Right ventricle myocardium inferior (tissue), 1 donor: ENCODE measurements at places on chromosomes 1 and 21. TPM values are rescaled to one million over a fixed set of nuclear protein-coding genes. Genes with fewer than 3 reads are reported as not detected.

DNA sequence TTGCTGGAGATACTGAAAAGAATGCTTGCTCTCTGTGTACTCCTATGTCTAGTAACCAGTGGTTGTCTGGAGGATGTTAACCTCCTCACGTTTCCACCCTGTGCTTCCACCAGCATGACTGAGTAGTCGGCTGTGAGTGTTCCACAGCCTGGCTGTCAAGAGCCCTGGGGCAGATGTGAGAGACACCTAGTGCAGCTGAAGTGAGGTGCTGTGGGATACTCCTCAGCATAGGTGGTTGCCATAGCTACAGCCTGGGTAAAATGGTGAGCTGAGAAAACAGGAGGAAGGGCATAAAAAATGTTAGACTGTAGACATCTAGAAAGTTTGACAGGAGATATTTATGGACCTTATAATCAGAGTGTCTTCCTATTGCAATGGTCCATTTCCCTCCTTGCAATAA lies 15.8 kb downstream of the IVL start:
- DNase-seq, result no peak

PLPPR4 gene
- total RNA-seq, result 0.24 TPM

MATN1 gene
- total RNA-seq, result not detected

FMO5 gene
- total RNA-seq, result 8.2 TPM

COA6 gene
- total RNA-seq, result 42.5 TPM

SLC45A1 gene
- total RNA-seq, result 2.5 TPM

GRCh38 chr1:43651902-43652301 lies 2.0 kb downstream of the KDM4A start:
- no peak for DNase-seq

DNA sequence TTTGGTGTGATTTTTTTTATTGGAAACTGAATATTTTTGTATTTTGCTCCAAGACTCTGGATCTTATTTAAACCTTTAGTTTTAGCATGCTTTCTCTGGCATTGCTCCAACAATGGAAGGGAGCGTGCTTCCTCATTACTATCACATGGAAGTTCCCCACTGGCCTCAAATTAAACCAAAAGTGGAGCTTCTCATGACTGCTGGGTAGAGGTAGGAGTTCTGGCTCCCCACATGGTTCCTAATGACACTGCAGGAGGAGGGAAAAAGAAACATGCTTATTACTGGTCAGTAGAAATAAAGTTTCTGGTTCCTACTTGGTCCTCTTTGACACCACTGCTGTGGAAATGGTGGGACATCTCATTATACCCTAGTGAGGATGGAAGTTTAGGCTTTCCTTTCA lies 310.5 kb downstream of the PTGER3 start:
- no peak for DNase-seq

REN gene
- not detected for total RNA-seq

- DNase-seq, result no peak
Measured at GRCh38 chr1:63027176-63027575, 243.2 kb downstream of the ATG4C start.

- DNase-seq, result peak; percentile 41
Measured at GRCh38 chr1:41486371-41487125, 2.1 kb upstream of the EDN2 start.

DNA sequence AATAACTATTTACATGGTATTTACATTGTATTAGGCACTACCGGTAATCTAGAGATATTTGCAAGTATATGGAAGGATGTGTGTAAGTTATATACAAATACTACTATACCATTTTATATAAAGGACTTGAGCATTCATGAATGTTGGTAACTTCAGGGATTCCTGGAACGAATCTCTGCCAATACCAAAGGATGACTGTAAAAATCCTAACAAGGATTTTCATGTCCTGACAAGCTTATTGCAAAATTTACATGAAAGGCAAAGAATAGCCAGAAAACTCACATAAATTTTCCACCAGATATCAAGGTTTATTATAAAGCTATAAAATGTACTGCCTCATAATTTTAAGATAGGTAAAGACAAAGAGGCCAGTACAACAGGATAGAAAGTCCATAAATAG lies 325.2 kb upstream of the NRIP1 start:
- DNase-seq, result no peak

- peak; percentile 69 for DNase-seq
Measured at GRCh38 chr1:228363686-228364067, 43.0 kb downstream of the TRIM11 start.

GRCh38 chr1:204464187-204464631 lies 30.4 kb downstream of the PIK3C2B start:
- no peak for DNase-seq

RCSD1 gene
- 41.6 TPM for total RNA-seq

- no peak for DNase-seq
Measured at GRCh38 chr1:111852261-111852721, 96.6 kb downstream of the DDX20 start.

DNA sequence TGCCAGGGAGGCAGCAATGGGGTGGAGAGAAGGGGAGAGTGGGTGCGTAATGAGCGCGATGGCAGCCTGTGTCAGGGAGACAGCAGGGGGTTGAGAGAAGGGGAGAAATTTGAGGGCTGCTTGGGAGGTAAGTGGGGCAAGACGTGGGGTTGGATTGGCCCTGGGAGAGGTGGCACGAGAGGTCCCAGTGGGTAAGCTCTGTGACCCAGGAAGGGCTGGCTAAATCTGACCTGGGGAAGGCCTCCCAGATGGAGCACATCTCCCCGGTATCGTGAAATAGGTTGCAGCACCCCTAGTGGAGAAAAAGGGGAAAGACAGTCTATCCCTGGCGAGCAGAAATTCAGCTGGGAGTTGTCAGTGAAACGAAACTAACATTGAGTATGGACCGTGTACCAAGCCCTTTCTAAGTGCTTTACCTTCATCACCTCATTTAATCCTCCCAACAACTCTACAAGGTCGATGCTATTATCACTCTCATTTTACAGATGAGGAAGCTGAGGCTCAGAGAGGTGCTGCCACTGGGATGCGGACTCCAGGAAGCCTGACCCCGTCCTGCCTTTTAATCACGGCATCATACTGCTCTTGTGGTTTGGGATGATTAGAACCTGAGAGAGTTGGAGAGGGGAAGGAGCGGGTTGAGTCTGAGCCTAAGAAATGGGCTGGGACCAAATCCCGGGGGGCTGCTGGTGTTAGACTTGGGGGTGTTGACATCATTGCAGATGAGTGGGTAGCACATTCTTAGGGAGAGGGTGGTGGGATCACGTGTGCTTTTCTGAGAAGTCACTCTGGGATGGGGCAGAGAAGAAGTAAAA lies 56.6 kb upstream of the RPL11 start:
- no peak for DNase-seq

DNA sequence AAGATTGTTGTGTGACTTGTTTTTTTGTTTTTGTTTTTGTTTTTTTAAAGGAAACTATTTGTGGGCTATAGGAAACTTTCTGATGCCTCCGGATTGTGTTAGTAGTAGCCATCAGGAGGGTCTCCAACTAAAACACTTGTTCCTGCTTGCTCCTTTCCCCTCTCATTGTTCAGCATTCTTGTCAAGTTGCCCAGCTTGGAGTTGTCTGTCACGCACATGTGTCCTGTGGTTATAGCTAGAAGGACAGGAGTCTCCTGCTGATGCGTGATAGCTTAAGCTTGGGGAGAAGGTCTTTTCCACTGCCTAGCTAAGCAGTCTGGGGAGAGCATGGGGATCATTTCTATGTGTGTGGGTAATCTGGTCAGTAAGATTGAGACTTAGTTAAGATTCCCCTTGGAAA lies 3.2 kb upstream of the LYPLA2 start:
- DNase-seq, result no peak

DNA sequence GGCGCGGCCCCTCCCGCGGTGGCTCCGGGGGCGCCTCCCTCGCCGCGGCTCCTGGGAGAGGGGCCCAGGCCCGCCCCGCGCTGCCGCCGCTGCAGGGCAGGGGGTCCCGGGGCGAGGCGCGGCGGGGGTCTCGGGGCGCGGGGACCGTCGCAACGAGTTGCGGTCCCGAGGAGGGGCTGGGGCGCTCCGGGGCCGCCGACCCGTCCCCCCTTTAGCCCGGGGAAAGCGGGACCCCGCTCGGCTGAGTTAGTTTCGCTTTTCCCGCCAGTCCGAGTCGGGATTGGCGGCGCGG lies 493 bp downstream of the SPSB1 start:
- no peak for DNase-seq

- DNase-seq, result no peak
Measured at GRCh38 chr21:39098696-39099200, 84.5 kb downstream of the PSMG1 start.

DNA sequence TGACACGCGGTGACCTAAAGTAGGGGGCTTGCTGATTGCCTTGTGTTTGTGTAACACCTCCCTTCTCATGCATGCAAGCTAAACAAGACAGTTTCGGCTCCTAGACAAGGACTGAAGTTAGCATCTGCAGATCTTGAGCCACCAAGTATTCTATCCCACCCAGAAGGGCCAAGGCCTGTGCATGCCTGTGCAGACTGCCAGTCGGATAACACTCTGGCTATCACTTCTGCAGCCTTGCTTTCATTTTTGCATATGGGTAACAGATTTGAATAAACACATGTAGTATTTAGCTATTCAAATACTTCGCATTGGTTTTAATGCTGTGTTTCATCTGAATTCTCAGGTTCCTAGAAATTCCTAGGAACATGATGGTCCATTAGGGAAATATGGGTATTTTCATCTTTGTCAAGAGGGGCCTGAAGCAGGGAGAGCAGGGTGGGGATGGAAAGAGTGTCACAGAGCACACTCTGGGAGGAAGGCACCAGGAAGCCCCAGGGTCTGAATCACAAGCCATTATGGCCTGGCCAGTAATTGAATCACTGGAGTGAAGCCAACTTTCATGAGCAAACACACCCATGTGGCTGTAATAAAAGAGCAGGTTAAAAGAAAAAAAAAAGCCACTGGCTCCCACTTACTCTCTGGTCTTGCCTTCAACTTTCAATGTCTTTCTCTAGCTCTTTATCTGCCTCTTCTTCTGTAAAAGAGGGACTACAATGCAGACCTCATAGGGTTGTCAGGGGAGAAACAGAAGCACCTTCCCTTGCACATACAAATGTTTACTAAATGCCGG lies 28.3 kb downstream of the GADD45A start:
- DNase-seq, result no peak

C4BPB gene
- total RNA-seq, result not detected

DNA sequence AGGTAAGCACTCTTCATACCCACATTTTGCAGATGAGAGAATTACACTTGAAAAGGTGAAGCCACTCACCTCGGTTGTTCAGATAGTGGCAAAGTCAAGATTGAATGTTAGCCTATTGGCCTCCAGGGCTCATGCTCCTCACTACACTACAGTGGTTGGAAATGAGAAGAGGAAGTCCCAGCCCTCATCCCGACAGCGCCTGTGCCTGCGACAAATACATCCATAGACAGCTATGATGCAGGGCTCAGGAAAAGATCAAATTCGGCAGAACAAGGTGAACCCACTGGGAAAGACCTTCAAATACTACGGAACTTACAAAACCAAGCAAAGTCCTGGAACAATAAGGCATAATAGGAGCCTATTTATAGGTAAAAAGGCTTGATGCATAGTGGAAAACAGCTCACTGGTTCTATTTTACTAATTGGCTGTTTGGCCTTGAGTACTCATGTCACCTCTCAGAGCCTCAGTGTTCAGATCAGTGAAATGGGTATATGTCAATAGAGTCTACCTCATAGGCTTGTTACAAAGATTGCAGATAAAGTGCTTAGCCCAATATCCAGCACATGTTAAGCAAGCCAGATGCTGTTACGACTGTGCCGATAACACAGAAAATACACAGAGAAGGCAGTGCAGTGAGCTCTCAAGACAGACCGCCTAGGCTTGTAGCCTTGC lies 3.5 kb downstream of the SPOCD1 start:
- DNase-seq, result no peak

DNA sequence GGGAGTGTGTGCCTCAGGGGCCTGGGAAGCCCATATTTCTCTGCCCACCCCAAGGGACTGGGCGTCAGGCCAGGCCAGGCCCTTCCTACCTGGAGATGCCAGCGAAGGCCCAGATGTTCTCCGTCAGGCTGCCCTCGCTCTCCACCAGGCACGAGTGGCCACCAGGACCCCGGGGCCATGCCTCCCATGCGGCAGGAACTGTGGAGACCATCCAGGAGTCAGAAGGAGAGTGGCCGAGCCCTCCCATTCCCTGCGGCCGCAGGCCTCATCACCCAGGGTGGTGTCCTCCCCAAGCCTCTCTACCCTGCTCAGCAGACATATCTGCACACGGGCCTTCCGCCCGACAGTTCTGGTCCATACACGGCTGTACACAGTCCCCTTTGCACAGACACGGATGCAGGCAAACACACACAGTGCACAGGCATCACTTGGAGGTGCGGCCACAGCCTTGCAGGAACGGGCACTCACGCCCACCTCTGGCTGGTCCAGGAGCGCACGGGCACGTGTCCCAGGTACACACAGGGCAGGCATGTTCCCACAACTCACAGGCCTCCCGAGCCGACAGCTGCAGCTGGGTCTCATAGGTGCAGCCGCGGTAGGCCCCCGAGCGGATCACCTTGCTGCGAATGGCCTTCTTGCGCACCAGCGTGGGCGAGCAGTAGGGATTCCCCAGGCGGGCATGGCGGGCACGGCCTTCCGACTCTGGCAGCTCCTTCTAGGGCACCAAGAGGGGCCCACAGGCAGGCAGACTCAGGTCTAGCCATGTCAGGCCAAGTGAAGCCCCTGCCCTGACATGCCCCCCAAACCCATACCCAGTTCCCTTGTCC lies 5.9 kb upstream of the KIF17 start:
- DNase-seq, result no peak

DNA sequence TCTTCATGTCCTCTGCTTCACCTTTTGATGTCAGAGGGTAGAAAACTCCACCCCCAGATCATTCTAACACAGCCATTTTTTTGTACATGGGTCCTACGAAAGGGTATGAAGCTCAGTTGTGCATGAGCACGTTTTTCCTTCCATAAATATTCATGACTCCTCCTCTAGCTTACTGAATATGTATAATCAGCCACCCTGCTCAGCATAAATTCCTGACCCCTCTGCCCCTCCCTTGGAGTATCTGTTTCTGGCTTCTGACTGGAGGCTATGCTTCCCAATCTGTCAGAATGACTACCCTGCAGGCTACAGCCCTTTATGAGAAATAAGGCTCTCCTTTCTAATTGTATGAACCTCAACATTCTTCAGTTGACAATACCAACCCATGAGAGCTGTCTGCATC lies 42.8 kb upstream of the PARP1 start:
- no peak for DNase-seq

DNA sequence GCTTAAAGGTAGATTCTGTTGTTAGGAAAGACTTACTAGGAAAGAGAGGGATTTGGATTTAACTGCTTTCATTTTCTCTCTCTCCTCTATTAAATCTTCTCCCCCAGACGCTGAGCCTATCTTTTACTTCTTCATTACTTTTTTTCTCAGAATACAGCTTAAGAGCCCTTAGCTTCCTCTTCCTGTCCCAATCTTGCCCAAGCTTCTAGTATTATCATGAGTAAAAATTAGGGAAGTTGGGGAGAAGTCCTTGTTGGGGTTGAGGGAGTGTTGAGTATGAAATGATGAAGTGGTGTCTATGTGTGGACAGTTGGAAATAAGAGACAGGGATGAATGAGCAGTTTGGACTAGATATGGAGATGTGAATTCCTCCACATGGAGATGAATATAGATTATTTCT lies 35.0 kb downstream of the ACP6 start:
- DNase-seq, result no peak

GRCh38 chr1:56578138-56578962 lies 1.0 kb downstream of the PLPP3 start:
- DNase-seq, result peak; percentile 87

CEP104 gene
- 34.1 TPM for total RNA-seq

GRCh38 chr1:99657213-99658030 lies 11.5 kb downstream of the PALMD start:
- DNase-seq, result no peak

LAPTM5 gene
- 31.5 TPM for total RNA-seq

MYOG gene
- total RNA-seq, result not detected
